Right forelimb (tissue), 1 donor: ENCODE measurements at places on chromosomes 1 and 21.
A peak's percentile ranks its signal among the peaks of the same experiment; 100 is the strongest.

GRCh38 chr21:34074283-34075090 lies 1.1 kb downstream of the MRPS6 start:
- peak; percentile 57 for DNase-seq

GRCh38 chr1:174902531-174903099 lies 97.1 kb upstream of the CACYBP start:
- DNase-seq, result no peak

GRCh38 chr1:228782662-228783417 lies 47.6 kb downstream of the RHOU start:
- DNase-seq, result no peak

- no peak for DNase-seq
These were observed 6.0 kb upstream of the CITED4 start for GRCh38 chr1:40868051-40868723.
